Placental epithelial cell (primary cell): ENCODE measurements at places on chromosomes 5 and 9. TPM values are rescaled to one million over a fixed set of nuclear protein-coding genes. Genes with fewer than 3 reads are reported as not detected.

The GPR151 gene
- total RNA-seq, result not detected in 2 replicates

The SYNPO gene
- total RNA-seq, result not detected in 2 replicates

The TMEM250 gene
- 38.1 and 61.1 TPM in 2 replicates for total RNA-seq

The UNC5A gene
- total RNA-seq, result not detected in 2 replicates

The LCN9 gene
- not detected in 2 replicates for total RNA-seq

The SMIM33 gene
- total RNA-seq, result not detected in 2 replicates

The COL23A1 gene
- total RNA-seq, result not detected in 2 replicates

The KIF27 gene
- total RNA-seq, result 2.4 and 5.5 TPM in 2 replicates
